ENCODE measurements at places on chromosomes 2 and 18.

GRCh38 chr2:59888706-59889105, 664.7 kb downstream of the BCL11A start:
- DNase-seq: no peak

GRCh38 chr2:9779596-9780264, 63.5 kb upstream of the TAF1B start:
- no peak for DNase-seq

DNA sequence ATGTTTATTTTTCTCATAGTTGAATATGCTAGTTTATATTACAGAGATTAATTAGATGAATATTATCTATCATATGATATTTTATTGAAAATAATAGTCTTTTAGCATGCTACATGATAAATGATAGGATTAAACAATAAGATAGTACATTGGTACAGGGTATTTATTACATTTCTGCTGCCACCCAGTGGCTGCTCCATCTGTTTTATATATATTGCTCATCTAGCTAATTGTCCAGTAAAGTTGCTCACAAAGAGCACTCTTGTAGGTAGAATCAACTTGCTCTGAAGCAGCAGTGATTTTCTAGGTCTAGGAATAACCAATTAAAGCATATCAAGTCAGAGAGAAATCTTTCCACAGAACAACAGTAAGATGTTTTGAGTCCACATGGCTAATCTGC, 183.3 kb downstream of the ASXL3 start:
- DNase-seq: peak; percentile 19

GRCh38 chr18:40841467-40841866, 1113.6 kb upstream of the PIK3C3 start:
- DNase-seq: no peak

DNA sequence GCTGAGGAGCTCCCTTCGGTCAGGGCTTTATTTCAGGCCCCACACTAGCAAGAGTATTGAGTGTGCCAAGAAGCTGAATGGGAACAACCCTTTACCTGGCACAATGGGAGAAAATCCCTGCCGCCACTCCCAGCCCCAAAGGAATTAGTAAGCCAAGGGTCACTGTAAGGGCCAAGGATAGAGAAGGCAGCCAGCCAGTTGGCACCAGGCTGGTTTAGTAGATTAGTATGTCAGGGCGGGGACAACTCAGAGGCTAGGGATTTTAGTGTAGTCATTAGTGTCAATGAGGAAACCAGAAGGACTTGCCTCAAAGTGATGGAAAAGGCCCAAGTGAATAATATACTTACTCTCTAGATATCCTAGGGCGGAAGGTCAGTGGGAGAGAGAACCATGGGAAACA, 34.9 kb upstream of the CYP26B1 start:
- DNase-seq: no peak

DNA sequence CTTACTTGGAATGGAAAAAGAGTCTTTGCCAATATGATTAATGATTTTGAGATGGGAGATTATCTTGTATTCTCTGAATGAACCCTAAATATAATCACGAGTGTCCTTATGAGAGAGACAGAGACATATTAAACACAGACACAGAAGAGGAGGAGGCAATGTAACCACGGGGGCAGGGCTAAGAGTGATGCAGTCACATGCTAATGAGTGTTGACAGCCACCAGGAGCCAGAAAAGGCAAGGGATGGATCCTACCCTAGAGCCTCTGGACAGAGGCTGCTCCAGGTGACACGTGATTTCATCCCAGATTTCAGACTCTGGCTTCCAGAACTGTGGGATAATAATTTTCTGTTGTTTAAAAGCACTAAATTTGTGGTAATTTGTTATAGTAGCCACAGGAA, 679.6 kb downstream of the MBD2 start:
- no peak for DNase-seq

- DNase-seq: no peak
These were observed 12.2 kb downstream of the ARPC2 start for GRCh38 chr2:218229239-218229638.

- no peak for DNase-seq
These were observed 138.8 kb downstream of the GFPT1 start for GRCh38 chr2:69248232-69248631.

- DNase-seq: no peak
These were observed 2021.1 kb upstream of the CELF4 start for GRCh38 chr18:39586741-39587140.

- DNase-seq: no peak
These were observed 58.1 kb downstream of the PAX3 start for GRCh38 chr2:222240676-222241049.

DNA sequence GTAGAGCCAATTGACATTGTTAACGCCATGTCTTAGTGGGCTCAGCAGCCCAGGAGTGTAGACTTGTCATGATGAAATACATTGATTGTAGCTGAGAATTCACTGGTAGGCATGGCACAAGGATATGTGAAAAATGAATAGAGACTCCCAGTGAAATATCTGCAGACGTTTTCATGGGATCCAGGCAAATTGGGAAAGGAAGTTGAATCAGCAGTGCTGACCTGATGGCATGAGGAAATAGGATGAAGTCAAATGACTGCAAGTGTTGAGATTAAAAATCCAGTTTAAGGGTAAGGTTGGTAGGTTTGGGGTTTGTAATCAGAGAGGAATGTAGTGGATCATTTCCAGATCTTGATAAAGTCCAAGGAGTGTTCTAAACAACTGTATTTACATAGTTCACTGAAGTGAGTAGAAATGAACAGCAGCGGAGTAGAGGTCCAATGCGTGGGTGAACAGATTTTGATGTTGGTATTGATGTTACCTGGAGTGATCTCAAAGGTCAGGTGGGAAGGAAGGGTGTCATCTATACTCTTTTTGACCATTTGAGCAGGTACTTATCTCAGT, 24.6 kb downstream of the INSIG2 start:
- DNase-seq: no peak

DNA sequence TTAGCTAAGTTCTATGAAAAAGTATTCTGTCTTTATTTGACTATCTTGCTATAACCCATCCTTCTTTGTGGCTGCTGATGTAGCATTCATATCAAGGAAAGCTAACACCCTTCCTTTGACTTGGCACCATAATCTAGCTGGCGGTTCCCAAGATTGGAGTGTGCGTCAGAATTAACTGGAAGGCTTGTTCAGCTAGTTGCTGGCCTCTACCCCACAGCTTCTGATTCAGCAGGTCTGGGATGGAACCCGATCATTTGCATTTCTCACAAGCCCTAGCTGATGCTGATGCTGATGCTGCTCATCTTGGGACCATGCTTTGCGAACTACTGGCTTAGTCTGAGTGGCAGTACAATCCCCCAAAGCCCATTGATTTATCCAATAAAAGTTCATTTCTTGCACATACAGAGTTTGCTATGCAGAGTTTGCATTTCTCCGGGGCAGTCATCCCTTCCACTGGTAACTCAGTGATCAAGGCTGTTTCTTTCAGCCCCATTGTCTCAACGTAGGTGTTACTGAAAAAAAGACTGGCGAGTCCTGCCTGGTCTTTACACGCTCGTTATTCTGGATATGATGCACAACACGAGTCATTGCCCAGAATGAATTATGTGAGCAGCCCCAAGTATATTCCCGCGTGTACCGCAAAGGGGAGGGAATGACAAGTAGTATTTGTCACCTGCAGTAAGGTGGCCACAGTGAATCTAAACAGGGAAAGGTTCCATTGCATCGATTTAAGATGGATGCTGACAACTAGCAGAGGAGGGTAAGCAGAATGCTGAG, 96.5 kb downstream of the ZNF532 start:
- no peak for DNase-seq

GRCh38 chr18:49985236-49985635, 171.9 kb upstream of the ACAA2 start:
- no peak for DNase-seq

DNA sequence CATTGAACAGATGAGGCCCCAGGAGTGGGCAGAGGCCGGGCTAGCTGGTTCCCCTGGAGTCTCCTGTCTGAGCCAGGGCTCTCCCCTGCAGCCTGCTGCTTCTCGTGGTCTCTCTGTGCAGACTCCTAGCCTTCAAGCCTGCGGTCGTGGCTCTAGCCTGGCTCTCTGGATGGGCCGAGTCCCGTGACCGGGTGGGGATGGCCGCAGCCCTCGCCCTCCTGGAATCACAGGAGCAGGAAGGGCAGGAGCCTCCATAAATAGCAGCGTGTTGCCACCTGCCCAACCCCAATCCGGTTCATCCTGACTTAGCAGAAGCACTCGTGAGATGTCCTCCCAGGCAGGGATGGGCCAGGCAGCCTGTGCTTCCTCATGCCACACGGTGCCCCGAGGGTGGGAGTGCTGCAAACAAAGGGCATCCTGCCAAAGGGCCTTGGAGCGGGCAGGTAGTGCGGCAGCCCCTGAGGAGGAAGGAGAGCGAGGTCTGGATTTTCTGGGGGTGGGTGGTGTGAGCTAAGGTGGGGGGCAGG, 43.9 kb downstream of the FOSL2 start:
- DNase-seq: no peak

- no peak for DNase-seq
These were observed 1.6 kb downstream of the TNP1 start for GRCh38 chr2:216858312-216858711.

GRCh38 chr2:239387811-239388210, 13.0 kb downstream of the HDAC4 start:
- DNase-seq: no peak

GRCh38 chr2:225911019-225911418, 511.5 kb downstream of the NYAP2 start:
- no peak for DNase-seq

- peak; percentile 82 for DNase-seq
These were observed 438.3 kb upstream of the LRATD1 start for GRCh38 chr2:14194233-14194632.

GRCh38 chr2:85188852-85189251, 55.7 kb downstream of the TCF7L1 start:
- DNase-seq: no peak

DNA sequence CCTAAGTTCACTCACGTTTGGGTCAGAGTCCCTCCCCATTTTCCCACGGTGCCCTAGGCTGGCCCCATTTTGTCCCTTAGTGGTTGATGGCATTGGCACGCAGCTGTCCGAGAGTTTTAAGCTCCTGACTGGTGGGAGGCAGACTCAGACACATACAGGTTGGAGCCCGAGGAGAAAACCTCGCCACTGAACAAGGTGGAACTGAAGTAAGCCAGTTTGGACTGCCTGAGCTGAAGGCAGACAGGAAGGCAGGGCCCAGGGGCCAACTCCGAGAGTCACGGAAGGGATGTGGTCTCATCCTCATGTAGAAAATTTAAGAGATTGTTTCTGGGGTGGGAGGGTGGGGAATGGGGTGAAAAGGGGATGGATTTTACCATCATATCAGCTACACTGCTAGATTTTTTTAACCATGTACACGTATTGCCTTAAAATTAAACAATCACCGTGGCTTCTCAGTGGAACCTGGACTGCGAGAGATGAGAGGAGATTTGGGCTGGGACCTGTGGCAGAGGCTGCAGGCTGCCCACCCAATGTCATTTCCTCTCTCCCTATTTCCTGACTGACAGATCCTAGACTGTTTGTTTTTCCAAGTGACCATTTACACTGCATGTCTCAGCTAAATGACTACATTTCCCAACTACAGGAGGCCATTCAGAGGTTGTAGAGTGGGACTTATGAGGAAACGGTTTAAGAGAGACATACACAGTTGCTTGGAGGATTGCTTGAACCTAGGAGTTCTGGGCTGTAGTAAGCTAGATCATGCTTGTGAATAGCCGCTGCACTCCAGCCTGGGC, 19.4 kb upstream of the NMUR1 start:
- DNase-seq: no peak

GRCh38 chr2:217878915-217879590, 123.7 kb downstream of the TNS1 start:
- DNase-seq: no peak

DNA sequence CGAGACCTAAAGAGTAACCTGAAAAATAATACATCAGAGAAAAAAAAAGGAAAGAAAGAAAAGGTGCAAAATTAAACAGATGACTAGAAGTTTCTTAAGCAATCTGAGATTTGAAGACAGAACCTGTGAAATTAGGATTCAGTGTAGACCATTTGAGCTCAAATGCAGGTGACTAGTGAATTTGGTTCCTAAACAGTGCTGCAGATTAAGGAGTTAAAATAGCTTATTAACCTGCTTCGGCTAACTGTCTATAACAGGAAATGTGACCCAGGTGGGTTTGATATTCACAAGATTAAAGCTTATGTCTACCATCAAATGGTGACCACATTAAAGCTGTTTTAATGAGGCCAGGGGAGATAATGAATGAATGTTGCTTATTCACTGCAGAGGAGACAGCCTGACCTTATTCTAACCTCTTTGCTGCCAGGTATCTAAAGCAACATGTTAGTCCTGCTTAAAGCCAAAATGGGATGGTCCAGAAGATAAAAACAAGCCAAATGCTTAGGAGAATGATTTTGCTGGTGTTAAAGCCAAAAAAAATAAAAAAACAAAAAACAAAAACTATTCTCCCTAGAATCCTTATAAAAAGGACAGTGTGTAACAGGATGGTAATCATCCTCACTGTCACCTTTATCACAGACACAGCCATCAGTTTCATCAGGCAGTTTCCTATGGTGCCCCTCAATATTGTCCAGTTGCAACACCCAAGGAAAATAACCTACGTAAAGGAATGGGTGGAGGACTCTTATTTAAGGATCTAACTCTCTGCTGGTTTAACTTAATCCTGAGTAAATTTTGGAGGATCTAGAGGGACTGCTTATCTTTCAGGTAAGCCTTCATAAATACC, 769.0 kb upstream of the ZEB2 start:
- DNase-seq: no peak

- peak; percentile 69 for DNase-seq
These were observed 54.7 kb downstream of the BCL2 start for GRCh38 chr18:63264871-63265270.

GRCh38 chr18:38520786-38521185, 955.2 kb upstream of the CELF4 start:
- DNase-seq: peak; percentile 60

GRCh38 chr18:48902856-48903601, 47.7 kb downstream of the SMAD7 start:
- DNase-seq: no peak

GRCh38 chr18:44046376-44046975, 634.2 kb upstream of the SETBP1 start:
- DNase-seq: no peak

- no peak for DNase-seq
These were observed 45.7 kb downstream of the STAT4 start for GRCh38 chr2:191105082-191105481.

DNA sequence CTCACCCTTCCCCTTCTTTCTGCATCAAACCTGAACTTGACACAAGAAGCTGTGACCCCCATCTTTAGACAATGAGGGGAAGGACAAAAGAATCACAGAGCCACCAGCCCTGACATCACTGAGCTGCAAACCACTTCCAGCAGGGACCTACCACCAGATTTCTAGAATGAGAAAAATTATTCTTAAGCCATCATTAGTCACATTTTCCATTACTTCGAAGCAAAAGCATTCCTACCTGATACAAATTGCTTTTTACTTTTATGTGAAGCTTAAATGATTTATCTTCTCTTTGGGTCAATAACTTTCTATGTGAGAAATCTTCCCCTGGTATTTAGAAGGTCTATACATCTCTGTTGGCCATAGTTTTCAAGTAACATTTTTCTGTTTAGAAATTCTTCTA, 134.8 kb downstream of the TCF4 start:
- DNase-seq: no peak

GRCh38 chr2:42638080-42638784, 69.8 kb downstream of the MTA3 start:
- DNase-seq: no peak

All from SHP77 treated with DMSO at 0.1 percent for 48 hours (cell line).